ENCODE measurements at places on chromosomes 3 and 15.

DNA sequence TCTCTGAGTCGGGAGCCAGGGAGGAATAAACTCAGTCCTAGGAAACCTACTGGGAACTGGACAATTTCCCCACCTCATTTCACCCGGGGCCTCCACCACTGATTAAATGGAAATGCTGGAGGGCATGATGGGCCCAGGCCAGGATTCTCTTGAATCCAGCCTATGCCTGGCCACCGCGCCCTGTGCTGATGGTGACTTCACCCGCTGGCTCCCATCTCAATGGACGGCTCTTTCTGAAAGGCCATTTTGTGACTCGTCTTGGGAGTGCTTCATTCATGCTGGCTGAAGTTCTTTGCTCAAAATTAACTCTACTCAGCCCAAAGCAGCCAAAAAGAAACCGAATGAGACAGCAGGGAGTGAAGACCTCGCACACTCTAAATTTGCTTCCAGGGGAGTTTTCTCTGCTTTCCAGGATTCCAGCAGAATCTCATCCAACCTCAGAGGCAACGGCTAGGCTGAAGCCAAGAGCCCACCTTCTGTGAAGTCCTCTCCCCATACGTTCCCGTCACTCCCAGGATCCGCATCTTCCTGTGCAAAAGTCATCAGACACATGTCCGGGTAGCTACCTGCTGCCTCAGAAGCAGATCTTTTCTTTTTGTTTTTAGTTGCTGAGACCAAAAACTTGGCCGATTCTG, 266.0 kb upstream of the ICE2 start:
- no peak for DNase-seq

DNA sequence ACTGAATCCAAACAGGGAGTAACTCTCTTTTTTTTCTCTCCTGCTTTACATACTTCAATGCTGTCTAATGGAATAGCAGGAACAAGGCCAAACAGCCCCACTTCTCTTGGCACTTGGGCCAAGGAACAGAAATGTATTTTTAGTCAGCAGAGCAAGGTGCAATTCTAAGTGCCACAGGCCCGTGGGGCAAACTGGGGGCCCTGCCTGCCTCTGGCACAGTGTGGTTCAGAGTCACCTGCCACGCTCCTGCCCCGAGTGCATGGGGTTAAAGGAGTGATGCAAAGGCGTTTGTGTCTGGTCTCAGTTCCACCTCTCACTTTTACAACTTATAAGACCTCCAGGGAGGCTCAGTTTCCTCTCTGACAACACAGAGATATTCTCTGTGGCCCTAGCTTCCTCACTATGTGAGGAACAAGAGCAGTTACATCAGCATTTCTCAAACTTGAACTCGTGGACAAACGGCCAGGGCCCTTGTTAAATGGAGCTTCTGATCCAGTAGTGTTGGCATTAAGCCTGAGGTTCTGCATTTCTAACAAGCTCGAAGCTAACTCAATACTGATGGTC, 51.3 kb downstream of the LRIG1 start:
- no peak for DNase-seq

DNA sequence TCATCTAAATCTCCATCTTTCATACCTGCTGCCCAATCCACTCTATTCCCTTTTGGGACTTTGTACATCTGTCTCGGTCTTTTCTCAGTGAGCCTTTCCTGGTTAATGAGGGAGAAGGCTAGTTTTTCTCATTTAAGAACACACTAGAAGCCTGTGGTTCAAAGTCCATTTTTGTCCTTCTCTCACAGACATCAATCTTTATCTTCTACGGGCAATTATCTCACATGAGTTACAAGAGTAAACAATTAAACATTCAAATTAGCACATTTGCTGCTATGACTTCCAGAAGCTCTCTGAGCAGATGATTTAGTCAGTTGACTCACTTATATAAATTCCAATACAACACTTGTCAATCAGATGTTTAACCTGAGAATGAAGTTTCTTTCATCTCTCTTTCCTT, 49.3 kb upstream of the KBTBD8 start:
- DNase-seq: no peak

DNA sequence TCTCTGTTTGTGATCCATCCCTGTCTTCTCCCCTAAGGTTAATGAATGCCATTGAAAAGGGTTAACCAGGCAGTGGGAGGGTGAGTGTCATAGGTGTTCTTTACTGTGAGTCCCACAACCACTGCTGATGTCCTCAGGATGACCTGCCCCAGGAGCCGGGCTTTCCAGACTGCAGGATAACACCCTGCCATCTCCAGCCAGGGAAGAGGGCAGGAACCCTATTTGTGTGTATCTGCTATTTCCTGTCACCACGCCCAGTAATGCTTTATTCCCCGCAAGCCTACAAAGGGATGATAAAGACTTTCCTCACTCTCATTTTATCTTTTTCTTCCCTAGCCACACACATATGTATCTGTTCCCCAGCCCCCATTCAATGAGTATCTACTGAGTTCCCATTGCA, 15.6 kb upstream of the CTXND1 start:
- no peak for DNase-seq

DNA sequence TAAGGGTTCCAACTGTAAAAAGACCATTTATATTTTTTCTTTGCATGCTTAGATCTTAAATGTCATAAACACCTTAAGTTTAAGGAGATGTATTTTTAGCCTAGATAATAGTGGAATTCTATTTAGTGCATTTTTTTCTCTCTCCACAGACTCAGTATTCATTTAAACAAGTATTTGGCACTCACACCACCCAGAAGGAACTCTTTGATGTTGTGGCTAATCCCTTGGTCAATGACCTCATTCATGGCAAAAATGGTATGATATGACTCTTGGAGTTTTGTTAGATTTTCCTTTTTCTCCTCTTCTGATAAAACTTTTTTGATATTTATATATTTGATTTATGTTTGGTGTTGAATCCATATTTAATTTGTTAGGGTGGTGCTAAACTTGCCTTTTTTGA, 7.3 kb downstream of the KIF23 start:
- no peak for DNase-seq

GRCh38 chr3:138282836-138283235, 46.8 kb downstream of the NME9 start:
- no peak for DNase-seq

GRCh38 chr3:44955917-44956316, 20.1 kb downstream of the ZDHHC3 start:
- DNase-seq: no peak

DNA sequence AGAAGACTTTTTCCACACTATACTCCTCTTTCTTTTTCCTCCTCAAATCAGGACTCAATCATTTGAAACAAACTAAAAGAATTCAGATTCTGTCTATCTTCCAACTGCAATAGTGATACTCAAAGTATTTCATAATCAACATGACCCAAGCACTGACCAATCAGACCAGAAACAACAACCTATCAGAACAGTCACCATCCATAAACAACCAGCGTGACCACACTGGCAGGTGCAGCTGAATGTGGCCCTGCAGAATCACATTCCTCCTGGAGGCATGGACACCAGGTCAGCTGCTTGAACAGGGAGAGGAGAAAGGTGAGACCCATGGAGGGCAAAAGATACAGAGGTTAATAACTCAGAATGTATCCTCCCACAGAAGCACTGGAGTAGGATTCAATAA, 13.3 kb downstream of the HRG start:
- DNase-seq: no peak

DNA sequence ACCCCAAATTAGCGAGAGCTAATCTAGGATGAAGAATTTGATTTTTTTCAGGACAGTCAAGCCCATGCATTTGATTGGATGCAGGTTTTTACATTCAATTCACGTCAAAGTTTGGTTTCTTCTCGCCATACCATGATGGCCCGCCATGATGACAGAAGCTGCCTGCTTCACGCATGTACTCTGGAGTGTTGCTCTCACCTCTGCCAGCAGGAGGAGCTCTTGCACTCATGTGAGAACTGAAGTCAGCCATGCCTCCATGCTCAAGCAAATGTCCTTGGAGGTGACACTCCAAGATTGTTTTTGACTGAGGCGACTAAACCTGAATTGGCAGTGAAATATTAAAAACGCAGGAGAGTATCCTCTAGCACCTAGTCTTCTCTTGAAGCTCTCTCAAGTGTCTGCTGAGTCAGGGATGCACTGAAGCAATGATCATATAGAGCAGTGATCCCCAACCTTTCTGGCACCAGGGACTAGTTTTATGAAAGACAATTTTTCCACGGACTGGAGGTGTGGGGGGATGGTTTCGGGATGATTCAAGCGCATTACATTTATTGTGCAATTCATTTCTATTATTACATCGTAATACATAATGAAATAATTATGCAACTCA, 120.9 kb downstream of the SAMMSON start:
- DNase-seq: no peak

GRCh38 chr3:160780245-160780644, 24.2 kb downstream of the PPM1L start:
- DNase-seq: no peak

DNA sequence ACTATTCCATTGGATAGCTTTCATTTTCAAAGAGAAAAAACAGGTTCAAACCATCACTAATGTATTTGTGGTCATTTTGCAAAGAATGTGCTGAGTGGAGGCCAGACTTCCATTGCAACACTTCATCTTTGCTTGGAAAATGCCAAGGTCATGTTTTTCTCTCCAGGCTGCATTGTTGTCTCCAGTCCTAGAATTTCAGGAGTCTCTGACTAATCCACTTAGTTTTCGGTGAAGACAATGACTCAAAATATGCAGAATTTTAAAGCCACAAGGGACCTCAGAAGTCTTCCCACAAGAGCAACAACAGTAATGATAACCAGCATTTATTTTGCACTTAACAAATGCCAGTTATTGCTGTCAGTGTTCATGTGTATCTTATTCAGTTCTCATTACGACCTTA, 277.0 kb downstream of the RYR3 start:
- DNase-seq: no peak

DNA sequence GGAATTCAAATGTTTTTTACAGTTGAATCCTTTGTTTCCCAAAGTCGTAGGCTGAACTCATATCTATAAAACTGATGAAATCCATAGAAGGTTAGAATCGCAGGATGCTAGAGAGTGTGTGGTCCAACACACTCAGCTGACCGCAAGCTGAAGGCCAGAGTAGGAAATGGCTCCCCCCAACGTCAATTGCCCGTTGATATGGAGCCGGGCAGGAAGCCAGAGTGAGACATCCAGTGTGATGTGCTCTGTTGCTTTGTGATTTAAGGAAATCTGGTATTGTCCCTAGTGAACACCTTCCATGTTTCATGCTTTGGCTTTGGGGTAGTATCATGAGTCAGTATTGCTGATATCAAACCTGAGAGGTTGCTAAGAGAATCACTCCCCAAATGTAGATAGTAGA, 5.8 kb upstream of the MEX3B start:
- no peak for DNase-seq

DNA sequence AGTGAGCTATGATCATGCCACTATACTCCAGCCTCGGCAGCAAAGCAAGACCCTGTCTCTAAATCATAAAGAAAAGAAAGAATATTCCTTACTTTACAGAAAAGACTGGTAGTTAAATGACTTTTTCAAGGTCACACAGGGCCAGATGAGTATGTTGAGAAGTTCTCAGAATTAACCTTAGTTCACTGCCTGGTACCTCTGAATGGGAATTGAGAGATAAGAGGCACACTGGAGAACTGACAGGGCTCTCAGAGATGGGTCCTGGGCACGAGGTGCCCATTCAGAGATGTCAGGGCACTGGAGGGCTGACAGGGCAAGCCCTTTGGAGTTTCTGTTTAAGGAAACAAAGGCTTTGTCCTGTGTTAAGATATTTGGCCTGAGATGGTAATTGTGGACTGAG, 157.7 kb downstream of the PDE8A start:
- DNase-seq: no peak

DNA sequence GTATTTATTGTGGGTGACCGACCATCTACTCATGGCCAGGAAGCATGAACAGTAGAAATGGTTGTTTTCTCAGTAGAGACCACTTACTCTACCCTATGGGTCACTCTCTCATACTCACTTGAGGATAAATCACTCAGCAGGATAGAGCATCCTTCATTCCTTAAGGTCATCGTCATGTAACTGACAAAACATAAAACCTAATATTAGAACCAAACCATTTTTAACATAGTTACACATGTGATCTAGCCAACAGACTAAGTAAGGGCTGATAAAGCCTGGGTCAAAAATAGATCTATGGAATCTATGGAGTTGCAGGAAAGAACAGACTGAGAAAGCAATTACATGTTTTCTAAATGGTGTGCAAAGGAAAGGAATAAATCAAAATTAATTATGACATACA, 769.1 kb downstream of the NTRK3 start:
- DNase-seq: no peak

DNA sequence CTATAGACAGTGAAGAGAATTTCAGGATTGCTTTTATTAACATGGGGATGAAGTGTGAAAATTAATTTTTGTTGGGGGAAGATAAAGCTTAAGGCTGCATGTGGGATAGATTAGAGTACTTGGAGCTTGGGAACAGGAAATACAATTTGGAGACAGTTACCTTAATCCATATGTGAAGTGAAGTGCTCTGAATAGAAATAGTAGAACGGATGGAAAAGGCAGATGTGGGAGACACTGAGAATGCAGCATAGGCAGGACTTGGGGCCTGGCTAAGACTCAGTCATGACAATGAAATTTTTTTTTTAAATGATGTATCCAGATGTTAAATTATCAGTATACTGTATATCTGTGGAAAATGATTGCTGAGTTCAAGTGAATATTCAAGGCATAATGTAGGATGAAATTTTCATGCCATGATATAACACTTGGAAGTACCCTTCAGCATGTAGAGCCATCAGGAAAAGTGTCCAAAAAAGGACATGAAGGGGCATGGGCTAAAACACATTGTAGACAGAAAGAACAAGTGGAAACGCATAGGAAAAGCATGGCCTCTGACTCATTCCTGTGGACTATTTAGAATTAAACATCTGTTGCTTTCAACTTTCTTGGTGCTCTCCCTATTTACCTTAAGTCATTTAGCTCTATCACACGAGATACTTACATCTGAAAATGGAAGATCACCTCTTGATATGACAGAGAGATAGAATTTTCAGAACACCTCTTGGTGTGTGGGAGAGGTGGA, 134.8 kb downstream of the RBMS3 start:
- DNase-seq: no peak

DNA sequence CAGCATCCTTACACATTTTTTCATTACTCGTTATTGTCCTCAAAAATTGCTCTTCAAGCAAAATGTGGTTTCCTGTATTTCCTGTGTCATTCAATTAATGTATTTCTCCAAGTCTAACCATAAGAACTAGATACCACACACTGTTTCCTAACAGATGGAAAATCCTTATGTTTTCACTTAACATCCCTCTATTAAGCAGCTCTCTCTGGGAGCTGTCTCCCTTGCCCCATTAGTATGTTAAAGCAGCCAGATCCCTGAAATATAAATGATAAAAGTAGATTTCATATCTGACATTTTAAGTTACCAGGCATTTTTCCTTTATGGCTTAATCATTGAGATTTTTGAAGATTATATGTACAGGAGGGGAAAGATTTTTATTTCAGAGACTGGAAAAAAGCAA, 15.9 kb downstream of the PFN2 start:
- no peak for DNase-seq

- no peak for DNase-seq
These were observed 35.4 kb downstream of the MAPK6 start for GRCh38 chr15:52054381-52054780.

- no peak for DNase-seq
These were observed 317.8 kb upstream of the AGTR1 start for GRCh38 chr3:148379763-148380382.
